ENCODE measurements at places on chromosomes 4 and X. TPM values are rescaled to one million over a fixed set of nuclear protein-coding genes. Genes with fewer than 3 reads are reported as not detected.

Gene TKTL1
- total RNA-seq: 17.1 TPM

DNA sequence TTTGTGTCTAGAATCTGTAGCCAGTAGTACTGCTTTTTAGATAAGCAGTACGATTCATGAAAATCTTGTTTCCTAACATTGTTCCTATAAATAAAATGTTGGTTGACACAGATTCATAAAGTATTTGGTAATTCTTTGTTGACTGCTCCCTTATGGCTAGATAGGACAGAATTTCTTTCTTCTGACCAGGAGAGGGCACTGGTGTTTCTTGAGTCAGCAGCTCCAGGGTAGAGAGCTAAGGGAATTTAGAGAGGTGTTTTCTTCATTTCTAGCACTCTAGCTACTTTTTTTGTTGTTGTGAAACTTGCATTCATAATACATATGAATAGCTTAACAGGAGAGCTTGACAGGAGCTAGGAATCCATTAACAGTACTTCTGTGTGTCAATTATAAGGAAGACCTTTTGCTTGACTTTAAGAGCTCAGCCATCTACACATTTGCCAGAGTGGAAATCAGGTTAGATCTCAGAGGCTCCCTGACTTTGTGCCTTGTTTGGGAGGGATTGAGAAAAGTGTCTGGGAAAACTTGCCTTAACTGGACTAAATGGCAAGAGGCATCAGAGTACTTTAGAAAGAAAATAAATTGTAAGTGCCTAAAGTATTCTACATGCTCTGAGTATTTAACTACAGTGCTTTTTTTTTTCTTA is 756.1 kb downstream of the SH3BGRL start:
- H3K4me3 ChIP-seq: no peak overlapping the region
- no peaks in the 10 kb centered on the region for H3K27me3 ChIP-seq
- peak; percentile 53 for DNase-seq

DNA sequence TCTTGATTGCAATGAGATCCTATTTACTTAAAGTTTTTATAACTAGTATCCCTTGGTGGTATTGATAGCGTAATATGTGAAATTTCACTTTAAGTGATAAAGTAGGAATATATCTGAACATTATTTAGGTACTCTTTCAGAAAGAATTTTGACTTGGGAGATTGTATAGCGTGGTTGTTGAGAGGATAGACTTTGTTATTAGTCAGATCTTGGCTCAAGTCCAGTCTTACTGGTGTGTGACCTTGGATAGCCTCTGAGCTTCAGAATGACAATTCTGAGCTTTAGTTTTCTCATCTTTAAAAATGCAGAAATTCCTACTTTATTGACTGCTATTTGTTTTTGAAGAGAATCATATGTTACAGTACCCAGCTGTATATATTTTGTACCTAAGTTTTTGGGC is 32.6 kb downstream of the DCK start:
- H3K36me3 ChIP-seq: peaks cover 64% of the 10 kb centered on the region
- H3K4me3 ChIP-seq: no peak overlapping the region
- no peaks in the 10 kb centered on the region for H3K4me1 ChIP-seq
- DNase-seq: no peak
- H3K27me3 ChIP-seq: no peaks in the 10 kb centered on the region
- H3K27ac ChIP-seq: no peak overlapping the region

Gene MAGEA11
- total RNA-seq: not detected

DNA sequence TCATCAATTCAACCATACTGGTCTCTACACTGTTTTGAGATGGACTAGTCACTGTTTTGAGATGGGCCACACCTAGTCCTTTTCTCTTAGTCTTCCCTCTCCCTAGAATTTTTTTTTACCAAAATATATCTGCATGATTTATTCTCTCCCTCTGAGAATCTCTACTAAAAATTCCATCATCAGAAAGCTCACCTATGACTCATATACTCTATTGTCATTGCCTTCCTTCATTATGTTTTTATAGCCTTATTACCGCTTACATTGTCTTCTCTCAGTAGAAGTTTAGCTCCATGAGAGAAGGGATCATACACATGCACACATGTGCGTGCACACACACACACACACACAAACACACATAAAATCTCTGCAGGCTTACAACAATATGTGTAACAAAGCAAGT is 303.6 kb downstream of the PCDH10 start:
- H3K36me3 ChIP-seq: no peaks in the 10 kb centered on the region
- DNase-seq: no peak
- no peak overlapping the region for H3K27ac ChIP-seq
- no peak overlapping the region for H3K4me3 ChIP-seq

DNA sequence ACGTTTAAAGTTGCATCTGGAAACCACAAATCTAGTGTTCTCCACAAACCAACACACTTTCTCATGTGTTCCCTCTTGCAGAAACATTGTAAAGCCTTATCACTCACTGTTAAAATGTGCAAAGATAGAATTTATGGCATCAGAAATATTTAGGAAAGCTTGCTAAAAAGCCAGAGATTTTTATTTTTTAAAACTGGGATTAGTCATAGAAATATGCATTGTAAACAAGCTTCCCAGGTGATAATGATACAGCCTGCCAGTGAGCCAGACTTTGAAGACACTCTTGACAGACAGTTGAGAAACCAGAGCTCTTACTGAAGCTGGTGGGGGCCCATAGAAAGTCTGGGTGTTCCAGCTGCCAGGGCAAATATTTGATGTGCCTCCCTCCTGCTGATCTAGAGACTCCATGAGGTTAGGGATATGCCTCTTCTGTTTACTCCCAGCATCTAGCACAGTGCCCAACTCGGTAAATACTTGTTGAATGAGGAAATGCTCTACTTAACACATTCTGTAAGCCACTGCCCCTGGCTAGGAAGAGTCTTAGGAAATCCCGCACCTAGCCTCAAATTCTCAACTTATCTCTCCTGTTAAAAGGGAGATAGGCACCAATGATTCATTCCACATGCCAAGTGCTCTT is 179.0 kb upstream of the RASGEF1B start:
- DNase-seq: no peak
- no peaks in the 10 kb centered on the region for H3K27me3 ChIP-seq
- no peaks in the 10 kb centered on the region for H3K36me3 ChIP-seq
- H3K4me3 ChIP-seq: no peak overlapping the region

Gene NLRP2B
- total RNA-seq: not detected

GRCh38 chrX:68710870-68711576 is 63.6 kb downstream of the STARD8 start:
- no peaks in the 10 kb centered on the region for H3K36me3 ChIP-seq
- DNase-seq: no peak
- H3K27ac ChIP-seq: no peak overlapping the region
- no peaks in the 10 kb centered on the region for H3K27me3 ChIP-seq
- H3K4me3 ChIP-seq: no peak overlapping the region

Gene GABRE
- total RNA-seq: not detected

All from natural killer cell (primary cell).